NCI-H345 (cell line): ENCODE measurements at places on chromosomes 5 and 9.

GRCh38 chr5:140978983-140979382, 12.7 kb downstream of the PCDHAC2 start:
- DNase-seq, result no peak

DNA sequence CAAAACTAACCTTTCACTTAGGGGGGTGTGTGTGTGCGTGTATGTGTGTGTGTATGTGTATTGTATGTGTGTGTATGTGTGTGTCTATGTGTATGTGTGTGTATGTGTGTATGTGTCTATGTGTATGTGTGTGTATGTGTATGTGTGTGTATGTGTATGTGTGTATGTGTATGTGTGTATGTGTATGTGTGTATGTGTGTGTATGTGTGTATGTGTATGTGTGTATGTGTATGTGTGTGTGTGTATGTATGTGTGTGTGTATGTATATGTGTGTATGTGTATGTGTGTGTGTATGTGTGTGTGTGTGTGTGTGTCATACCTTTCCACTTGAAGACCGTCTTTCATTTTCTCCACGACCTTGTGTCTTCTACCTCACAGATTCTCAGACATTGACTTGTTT, 20.8 kb upstream of the FLT4 start:
- no peak for DNase-seq

DNA sequence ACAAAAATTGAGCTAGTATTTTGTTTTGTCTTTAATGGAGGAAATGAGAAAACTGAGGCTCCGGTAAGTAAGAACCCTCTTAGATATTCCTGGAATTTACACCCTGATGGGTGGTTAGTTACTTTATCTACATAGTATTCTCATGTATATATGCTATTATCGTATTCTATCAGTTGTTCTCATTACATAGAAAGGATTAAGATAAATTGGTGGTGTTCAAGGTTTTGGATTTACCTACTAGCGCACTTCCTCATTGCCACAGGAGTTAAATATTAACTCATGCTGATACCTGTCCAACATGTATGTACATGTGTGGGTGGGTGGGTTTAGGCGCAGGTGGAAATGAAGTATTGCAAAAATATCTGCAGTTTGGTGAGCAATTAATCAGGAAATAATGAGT, 61.1 kb upstream of the IFNE start:
- no peak for DNase-seq

- DNase-seq, result no peak
Measured at GRCh38 chr9:115837618-115838017, 316.0 kb upstream of the PAPPA start.

DNA sequence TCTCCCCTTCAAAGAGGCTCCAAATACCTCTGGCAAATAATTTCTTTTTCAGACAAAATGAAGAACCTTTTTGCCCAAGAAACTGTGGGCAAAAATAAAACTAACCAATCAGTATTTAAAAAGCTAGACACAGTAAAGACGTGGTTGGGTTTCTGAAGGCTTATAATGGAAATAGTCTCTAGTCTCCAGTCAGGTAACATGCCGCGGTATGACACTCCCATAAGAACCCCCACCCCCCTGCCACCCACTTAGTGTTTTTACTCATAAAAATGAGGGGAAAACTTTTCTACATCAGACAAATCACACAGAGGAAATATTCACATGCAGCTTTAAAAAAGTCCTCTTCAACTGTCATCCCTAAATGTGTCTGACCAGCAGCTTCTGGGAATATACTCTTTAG, 105.3 kb downstream of the THBS4 start:
- DNase-seq, result no peak

- no peak for DNase-seq
Measured at GRCh38 chr9:69719367-69719766, 40.4 kb downstream of the PTAR1 start.

- peak; percentile 80 for DNase-seq
Measured at GRCh38 chr9:105150991-105151685, 93.3 kb upstream of the SLC44A1 start.

DNA sequence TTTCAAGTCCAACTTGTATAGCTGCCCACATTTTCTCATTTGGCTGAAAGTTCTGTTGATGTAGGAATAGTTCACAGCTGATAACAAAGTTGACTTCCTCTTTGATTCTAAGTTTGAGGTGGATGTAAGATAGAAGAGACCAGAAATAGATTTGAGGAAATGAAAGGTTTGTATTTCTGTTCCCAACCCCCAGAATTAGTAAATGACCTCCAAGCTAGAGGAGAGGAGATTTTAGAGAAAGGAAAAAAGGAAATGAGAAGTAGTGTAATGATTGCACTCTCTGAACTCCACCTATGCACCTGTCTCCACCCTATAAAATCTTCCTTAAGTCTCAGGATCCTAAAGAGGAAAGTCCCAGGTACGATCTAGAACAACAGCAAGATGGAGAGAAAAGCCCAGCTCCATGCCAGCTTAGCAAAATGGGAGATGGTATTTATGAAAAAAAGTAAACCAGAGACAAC, 130.4 kb upstream of the POC5 start:
- no peak for DNase-seq

GRCh38 chr5:132190161-132190817, 37.4 kb downstream of the P4HA2 start:
- DNase-seq, result peak; percentile 65

DNA sequence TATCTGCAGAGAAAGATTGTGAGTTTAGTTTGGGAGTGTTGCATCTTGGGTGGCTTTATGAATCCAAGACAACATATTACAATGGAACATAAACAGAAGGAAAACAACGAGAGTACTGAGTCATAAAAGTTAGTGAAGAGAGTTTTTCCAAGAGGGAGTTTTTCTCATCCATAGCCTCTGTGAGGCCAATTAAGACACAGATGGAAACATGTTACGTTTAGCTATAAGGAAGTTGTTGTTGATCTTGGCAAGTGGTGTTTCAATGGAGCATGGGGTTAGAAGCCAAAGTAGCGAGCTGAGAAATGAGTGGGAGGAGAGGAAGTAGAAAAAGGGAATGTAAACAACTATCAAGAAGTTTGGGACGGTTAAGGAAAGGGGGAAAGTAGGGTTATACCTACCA, 53.3 kb upstream of the SPATA31D4 start:
- no peak for DNase-seq
